ENCODE measurements at places on chromosomes 5 and 9.

GRCh38 chr9:75743855-75744254 is 146.6 kb upstream of the PCSK5 start:
- DNase-seq, result no peak

GRCh38 chr5:62038024-62038423 is 268.0 kb upstream of the KIF2A start:
- DNase-seq, result no peak

DNA sequence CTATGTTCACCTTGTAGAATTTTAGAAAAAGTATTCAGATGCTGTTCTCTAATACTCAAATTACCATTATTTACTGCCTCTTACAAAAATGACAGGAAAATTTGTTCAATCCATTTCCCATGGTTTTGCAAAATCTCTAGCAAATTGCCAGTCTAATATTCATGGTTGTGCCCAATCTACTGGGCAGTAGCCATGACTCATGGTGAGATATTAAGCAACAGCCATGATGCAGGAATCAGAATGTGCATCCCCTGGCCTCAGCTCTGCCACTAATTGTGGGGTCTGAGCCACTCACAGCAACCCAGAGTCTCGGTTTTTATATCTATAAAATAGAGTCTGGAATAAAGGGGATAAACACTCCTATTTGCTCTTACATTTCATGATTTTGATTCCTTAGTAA is 353.6 kb downstream of the DEPDC1B start:
- no peak for DNase-seq

GRCh38 chr5:154179846-154180710 is 10.5 kb upstream of the GALNT10 start:
- no peak for DNase-seq

- no peak for DNase-seq
Measured at GRCh38 chr9:20925256-20926045, 106.0 kb downstream of the HACD4 start.

- no peak for DNase-seq
Measured at GRCh38 chr5:108686676-108687075, 61.0 kb upstream of the FER start.

DNA sequence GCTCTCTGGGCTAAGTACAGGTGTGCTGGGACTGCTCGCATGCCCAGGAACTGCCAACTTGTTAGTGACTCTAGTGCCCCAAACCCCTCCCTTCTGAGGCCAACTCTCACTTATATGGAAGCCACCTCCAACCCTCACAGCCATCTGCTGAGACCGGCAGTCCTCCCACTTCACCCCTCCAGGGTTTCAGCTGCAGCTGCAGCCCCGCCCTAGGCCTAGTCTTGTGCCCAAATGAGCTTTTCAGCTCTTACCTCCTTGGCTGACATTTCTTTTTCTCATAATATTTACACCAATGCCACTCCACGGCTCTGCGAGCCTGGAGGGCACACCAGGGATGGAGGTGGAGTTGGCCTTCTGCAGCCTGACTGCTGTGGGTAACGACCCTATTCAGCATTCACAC is 166.6 kb downstream of the ROR2 start:
- no peak for DNase-seq

GRCh38 chr9:90843525-90843924 is 41.9 kb downstream of the SYK start:
- DNase-seq, result no peak

DNA sequence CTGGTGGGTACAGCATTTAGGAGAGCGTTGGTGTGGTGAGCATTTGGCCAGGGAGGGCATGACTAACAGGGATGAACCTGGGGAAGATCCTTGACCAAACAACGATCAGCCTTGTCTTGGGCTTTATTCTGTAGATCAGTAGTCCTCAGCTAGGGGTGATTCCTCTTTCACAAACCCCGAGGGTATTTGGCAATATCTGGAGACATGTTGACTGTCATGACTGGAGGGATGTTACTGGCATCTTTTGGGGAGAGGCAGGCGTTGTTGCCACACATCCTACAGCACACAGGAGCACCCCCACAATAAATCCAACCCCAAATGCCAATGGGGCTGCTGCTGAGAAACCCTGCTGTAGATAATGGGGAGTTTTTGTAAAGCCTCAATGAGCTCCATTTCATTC is 43.9 kb downstream of the OSTF1 start:
- no peak for DNase-seq

DNA sequence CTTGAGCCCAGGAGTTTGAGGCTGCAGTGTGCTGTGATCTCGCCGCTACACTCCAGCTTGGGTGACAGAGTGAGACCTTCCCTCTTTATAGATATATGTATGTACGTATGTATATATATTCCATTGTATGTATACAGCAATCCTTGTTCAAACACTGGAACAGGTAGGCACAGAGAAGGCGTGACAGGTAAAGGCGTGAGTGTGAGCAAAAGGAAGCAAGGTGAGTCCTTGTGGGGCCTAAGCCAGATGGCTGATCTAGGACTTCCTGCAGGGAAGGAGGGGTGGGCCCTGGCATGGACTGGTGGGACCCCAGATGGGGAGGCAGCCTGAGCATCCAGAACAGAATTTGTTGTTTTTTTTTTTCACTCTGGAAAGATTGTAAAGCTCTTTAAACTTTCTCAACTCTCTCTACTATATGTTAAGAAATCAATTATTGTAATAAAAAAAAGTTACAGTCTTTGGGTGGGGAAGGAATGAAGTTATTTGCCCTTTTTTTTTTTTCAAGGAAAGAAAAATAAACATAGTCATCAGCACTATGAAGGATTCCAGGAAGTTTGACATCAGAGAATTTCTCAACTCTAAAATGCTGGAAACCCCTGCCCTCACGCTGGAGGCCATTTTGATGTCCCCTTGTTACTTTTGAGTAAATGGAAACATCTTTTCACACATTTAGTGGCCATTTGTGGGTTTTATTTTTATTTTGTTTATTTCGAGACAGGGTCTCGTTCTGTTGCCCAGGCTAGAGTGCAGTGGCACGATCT is 38.9 kb upstream of the STXBP1 start:
- no peak for DNase-seq

DNA sequence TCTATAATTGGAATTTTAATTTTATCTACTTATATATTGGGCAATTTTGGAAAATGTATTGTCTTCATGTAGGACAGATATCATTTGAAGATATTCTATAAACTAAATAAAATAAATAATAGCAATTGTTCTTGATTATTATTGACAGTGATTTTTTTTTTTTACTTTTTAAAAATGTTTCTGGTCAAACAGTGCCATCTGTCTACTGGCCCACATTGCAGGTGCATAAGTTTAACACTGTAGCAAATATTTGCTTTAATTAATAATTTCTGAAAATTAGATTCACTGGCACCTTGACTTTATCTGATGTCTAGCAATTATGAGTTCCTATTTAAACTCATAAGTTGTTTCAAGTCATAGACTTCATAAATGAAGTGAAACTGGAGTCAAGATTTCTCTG is 41.1 kb upstream of the ISOC1 start:
- no peak for DNase-seq

DNA sequence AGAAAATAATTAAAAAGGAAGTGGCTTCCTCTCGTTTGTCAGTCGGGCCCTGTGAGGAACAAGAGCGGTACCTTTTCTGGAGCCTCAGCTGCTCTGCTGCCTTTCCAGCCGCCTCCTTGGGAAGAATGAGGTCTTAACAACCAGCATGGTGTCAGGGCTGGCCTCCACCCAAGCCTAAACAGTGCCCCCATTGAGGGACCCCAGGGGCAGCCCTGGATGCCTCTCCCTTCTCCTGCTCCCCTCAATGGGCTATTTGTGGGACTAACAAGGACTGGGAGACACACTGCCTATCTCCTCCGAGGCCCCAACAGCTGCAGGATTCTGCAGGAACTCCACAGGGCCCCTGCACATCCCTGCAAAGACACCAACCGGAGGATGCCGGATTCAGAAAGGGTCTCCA is 155.4 kb upstream of the MAP3K1 start:
- no peak for DNase-seq

GRCh38 chr9:35603506-35603985 is 1.5 kb upstream of the TESK1 start:
- no peak for DNase-seq

DNA sequence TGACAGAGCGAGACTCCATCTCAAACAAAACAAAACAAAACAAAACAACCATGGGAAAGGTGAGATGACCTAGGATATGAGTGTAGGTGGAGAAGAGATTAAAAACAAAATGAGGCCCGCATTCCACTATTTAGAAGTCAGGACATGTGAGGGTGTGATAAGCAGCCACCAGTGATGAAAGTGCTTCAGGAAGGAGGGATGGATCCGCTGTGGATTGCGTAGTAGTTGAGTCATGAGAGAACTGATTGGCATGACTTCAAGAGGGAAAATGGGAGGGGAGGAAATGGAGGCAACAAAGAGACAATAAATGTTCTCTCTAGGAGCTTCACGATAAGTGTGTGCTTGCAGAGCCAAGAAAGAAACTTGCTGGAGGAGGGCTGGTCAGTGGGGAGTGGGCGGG is 367.6 kb downstream of the ARL15 start:
- no peak for DNase-seq

- no peak for DNase-seq
Measured at GRCh38 chr5:133118741-133119140, 66.9 kb downstream of the HSPA4 start.

DNA sequence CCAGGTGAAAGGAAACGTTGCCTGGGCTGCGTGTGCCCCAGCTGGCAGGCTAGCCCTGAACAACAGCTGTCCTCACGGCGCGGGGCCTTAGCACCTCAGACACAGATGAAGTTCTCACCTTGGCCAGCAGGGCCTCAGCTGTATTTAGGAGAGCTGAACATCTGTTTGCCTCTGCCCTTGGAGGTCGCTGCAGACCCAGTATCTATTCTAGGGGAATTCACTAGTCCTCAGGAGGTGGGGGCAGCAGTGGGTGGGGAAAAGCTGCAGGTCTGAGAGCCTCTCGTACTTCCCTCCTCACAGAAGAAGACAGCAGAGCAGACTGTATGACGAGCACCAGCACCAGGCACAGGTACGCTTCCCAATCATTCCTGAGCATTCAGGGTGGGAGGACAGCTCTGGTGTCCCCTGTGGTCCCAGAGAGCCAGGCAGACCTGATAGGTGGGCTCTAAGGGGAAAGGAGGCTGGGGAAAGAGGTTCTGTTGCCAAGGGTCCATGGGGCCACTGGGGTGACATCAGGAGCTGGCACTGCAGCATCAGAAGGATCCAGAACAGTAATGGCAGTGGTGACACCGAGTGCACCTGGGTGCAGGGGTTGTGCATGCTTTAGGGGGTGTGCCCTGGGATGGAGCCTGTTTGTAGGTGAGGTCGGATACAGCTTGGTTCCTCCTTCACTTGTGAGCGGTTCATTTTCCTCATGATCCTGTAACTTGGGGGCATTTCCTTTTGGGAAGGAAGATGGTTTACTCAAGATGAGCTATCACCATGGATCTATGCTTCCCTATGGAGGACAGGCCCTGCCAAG is 13.8 kb downstream of the CD74 start:
- DNase-seq, result no peak

- no peak for DNase-seq
Measured at GRCh38 chr5:146327257-146327870, 11.3 kb upstream of the POU4F3 start.

DNA sequence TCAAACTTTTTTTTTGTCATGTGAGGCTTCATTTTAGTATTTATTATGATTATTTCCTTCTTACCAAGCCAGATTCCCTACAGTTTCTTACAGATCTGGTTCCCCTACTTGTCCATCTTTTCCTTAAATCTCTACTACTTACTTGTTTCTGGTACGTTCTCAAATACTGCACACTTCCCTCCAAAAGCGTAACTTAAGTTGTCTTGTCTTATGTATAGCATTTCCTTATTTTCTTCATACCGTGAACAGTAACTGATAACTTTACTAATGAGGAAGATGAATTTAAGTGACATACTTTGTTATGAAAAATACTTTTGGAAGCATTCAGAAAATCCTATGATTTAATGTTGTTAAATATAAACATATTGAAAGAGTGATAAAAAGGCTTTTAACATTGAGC is 67.3 kb downstream of the PARP8 start:
- no peak for DNase-seq

- no peak for DNase-seq
Measured at GRCh38 chr9:133990366-133991213, 1.5 kb downstream of the VAV2 start.

- DNase-seq, result no peak
Measured at GRCh38 chr5:123819833-123820232, 307.9 kb downstream of the CSNK1G3 start.

DNA sequence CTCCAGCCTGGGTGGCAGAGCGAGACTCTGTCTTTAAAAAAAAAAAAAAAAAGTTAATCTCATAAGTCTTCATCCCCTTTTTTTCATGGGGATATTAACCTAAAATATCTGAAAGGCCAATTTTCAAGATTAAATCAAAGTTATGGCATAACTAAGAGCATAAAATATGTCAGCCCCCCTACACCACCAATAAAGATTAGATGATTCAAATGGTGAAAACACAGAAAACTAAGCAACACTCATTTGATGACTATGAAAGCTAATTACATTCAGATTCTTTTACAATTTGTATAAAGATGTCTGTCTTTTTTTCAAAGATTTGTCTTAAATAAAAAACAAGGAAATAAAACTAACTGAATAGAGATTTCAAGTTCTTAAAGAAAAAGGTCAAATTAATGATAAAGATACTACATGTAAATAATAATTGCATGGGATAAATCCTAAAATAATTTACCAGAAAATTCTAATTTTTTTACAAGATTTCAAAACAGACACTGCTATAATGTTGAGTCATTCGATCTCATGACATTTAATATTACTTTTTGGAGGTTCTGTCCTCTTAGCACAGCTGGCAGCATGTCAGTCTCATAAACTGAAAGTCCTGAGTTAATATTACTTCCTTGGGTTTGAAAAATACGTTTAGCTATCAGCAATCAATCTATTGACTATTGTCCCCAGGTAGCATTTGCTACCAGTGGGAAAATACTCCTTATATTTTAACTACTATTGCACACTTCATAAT is 112.9 kb downstream of the KIAA0825 start:
- DNase-seq, result no peak

- DNase-seq, result no peak
Measured at GRCh38 chr5:153147891-153148623, 342.4 kb upstream of the GRIA1 start.

- DNase-seq, result no peak
Measured at GRCh38 chr5:134132372-134133187, 18.1 kb downstream of the TCF7 start.

DNA sequence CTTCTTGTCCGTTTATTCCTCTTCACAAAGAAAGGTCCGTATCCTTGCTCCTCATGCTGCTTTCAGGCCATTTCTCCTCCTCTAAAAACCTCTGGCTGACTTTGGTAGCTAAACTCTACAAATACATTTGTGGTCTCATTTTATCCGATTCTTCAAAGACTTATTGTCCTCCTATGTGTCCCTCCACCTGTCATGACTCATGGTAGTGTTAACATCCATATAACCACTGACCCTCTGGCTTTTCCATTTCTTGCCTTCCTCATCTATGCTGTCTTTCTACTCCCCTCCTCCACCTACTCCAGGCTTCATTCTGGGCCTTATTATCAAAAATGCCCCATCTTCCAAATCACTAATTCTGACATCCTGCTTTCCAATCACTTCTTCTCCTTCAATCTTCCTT is 4.1 kb upstream of the SEMA6A start:
- DNase-seq, result no peak

DNA sequence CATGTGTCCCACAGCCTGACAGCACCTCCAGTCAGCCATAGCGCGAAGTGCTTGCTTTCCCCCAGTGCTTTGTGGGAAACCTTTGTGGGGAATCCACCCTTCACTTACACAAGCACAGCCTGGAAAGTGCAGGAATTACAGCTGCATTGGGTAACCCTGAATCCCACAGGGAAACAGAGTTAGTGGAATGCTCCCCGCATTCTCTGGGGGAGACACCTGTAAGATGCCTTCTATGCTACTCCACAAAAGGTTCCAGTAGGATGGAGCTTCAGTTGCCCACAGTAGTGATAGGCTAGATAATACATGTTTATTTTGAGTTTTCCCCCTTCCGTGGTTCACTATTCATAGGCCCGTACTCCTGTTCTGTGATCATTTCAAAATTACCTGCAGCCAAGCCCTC is 60.3 kb downstream of the TLE4 start:
- no peak for DNase-seq

Measured in stimulated activated CD4-positive, alpha-beta T cell treated with anti-CD3 and anti-CD28 coated beads, TNF-alpha, amount 100 ng/mL, for 48 hours (primary cell).